ENCODE measurements at places on chromosomes 6 and 20.
A peak's percentile ranks its signal among the peaks of the same experiment; 100 is the strongest.

DNA sequence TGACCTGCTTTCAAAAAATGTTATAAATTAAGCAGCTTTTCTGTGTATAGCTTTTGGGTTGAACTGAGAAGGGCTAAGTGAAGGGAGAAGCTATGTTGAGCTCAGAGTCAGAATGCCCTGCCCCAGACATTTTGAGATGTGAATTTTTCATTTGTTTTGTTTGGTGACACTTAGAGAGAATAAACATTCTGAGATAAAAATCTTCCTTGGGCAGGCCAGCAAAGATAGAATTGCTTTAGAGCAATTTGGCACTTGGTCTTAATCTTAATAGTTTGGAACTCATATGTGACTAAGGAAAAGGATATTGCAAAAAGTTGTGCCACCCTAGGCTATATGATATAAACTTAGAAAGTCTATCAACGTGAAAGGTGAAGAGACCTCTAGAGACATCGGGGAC lies 30.2 kb downstream of the MYB start:
- DNase-seq = no peak

- DNase-seq = no peak
Observed at GRCh38 chr6:15538766-15539495, 123.9 kb downstream of the DTNBP1 start.

DNA sequence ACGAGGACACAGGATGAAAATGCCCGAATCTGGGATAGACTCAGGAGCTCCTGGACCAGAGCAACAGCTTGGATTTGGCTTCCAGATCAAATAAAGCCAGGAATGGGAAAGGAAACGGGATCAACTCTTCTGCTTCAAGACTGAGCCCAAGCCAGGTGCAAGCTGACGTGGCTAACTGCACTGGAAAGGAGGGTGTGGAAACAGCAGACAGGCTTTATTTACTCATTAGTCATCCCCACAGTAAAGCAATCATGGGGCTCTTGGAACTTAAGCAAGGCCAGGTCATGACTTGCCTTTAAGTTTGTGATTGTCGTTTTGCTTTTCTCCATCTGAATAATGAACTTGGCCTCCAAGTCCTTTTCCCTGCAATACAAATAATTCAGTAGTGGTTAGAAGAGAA lies 45.2 kb downstream of the KIF16B start:
- peak; percentile 81 for DNase-seq

DNA sequence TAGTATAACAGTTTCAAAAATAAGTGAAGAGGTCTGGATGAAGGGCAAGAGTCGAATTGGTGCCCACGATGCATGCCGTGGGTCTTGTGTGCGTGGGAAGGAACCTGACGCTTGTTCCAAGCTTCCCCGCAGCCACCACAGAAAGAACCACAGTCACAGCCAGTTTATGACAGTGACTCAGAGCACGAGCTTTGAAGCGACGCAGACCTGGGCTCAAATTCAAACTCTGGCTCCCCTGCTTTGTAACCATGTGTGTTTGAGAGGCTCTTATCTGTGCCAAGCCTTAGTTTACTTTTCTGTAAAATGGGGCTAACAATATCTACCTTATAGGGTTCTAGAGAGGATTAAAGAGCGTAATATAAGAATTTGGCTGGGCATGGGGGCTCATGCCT lies 65.5 kb downstream of the SYNJ2 start:
- no peak for DNase-seq

DNA sequence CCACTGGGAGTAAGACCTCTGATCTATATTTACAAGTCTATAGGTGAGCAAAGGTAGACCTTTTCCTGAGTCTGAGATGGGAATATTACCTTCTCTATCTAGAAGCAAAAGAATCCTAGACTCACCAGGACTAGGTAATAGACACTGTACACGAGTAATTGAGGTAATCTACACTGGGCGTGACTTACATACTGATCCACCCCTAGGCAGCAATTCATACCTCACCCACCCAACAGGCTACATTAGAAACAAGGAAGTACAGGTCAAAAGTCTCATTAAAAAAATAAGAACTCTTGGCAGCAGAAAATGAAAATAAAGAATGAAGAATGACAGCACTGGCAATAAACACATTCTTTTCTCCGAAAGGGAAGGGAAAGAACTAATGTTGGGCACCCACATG lies 7.6 kb downstream of the CSNK2A1 start:
- DNase-seq = no peak

GRCh38 chr6:169912266-169913095 lies 161.1 kb downstream of the ERMARD start:
- DNase-seq = no peak

DNA sequence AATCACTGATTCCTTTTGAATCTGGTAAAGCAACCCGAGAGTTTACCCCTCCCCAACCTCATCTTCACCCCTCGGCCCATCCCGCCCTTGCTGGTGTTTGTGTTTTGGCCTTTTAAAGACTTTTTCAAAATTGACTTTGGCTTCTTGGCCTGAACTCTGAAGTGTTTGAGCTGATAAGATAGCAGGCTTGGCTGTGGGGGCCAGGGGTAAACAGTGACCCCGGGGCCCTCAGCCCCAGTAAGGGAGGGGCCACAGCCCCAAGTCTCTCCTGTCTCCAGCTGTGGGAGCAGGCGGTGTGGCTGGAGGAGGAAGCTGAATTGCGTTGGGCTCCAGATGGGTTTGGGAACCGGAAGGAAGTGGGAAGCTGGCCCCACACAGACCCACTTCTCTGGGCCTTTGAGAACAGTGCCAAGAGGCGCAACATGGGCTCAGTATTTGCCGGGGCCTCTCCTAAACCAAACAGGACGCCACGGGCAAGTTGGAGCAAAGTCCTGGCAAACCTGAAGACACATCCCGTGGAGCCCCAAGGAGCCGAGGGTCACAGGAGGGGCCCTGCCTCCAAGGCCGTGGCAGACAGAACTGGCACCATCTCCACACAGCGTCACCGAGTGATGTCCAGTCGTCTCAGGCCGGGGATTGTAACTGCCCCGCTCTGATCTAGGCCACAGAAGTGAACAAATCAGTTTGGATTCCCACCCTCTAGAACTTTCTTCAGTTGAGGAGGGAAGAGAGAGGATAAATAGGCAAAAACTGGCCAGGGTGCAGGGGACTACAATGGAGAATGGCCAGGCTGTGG lies 54.3 kb upstream of the PTPN1 start:
- no peak for DNase-seq

- DNase-seq = no peak
Observed at GRCh38 chr6:105424175-105424783, 21.4 kb upstream of the PREP start.

DNA sequence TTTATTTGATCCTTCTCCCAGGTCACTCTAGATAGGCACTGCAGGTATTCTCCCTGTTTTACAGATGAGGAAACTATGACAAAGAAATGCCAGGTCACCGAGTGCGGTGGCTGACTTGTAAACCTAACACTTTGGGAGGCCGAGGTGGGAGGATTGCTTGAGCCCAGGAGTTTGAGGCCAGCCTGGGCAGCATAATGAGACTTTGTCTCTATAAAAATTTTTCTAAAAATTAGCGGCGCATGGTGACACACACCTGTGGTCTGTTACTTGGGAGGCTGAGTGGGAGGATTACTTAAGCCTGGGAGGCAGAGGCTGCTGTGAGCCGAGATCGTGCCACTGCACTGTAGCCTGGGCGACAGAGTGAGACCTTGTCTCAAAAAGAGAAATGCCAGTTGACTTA lies 5.1 kb downstream of the RALGAPB start:
- no peak for DNase-seq

DNA sequence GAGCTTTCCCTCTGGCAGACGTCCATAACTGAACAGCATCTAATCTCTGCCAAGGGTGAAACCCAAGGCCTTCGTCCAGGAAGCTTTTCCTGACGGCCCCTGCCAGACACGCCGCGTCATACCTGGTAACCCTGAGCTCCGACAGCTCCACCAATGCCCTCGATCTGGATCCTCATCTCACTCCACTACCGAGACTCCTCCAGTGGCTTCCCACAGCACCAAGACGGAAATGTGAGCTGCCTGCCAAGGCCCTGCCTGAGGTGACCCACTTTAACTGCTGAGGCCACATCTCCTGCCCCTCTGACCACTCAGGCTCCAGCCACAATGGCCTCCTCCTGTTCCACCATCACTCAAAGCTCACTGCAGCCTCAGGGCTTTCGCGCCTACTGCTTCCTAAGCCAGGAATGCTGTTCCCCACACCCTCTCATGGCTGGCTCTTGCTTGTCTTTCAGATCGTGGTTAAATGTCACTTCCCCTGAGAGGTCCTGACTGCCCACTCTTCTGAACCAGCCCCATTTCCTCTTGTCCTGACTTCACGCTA lies 143.2 kb downstream of the PREX1 start:
- DNase-seq = no peak

- DNase-seq = no peak
Observed at GRCh38 chr20:47529840-47530239, 28.2 kb downstream of the NCOA3 start.

DNA sequence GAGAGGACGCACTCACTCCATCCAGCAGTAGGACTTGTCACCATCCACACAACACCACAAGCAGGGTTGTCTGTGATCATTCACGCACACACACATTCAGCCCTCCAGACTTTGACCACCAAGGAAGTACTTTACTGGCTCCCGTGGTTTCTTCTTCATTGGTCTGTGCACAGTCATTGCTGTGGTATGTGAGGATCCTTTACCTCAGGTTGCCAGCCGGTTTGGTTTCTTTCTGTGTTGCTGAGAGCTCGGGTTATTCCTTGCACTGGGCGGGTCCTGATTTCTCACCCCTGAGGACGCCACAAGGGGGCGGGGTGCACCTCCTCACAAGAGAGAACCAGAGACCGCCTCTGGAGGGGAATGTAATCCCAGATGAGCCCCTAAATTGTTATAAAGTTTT lies 11.2 kb downstream of the SLC35A1 start:
- no peak for DNase-seq

- peak; percentile 83 for DNase-seq
Observed at GRCh38 chr6:128482642-128483041, 37.8 kb downstream of the PTPRK start.

GRCh38 chr6:4322846-4323309 lies 187.5 kb upstream of the ECI2 start:
- DNase-seq = no peak

DNA sequence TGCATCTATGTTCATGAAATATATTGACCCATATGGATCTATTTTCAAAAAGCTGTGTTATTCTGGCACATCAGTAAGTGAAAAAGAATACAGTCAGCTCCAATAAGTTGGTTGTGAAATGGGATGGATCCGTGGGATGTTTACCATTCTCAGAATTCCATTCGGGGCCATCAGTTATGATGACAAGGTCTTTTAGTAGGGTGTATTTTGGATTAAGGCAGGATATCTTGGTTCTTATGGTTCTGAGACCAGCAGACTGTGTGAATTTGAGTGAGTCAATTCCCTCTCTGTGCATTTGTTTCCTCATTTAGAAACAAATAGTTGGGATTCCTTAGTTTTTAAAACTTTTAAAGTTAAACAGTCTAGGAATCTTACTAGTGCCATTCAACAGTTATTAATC lies 287.4 kb downstream of the CD109 start:
- DNase-seq = no peak

DNA sequence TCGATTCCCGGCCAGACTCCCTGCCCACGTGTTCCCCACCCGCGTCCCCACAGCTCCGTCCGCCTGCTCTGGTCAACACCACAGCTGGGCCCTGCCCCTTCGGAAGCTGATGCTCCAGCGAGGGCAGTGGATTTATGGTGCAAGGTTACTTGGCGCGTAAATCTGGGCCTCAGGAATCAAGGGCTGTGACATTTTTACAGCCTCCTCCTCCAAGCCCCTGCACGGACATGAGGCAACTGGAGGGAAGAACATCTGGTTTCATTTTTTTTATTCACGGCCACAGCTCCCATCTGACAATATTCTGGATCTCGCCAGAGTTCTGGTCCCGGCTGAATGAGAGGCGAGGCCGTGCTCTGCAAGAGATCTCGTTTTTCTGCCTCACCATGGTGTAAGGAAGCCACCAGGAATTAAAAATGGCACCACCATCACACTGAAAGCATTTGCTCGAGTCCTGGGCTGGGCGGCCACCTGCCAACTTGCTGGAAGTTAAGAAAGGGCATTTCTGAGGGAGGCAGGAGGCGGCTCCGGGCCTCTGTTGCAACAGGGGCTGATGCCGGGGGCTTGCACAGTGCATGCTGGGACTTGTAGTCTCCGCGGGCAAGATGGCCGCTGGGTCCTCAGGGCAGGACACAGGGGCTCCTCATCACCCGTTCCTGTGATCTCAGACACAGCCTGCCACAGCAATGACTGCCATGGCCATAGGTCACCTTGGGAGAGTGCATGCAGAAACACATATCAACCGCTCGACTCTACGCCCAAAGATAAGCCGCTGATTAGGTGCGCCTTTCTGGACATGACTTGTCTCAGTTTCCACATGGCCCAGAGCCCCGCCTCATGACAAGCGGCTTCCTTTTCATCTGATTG lies 148.5 kb downstream of the LY86 start:
- no peak for DNase-seq
